ENCODE measurements at places on chromosomes 5 and 9. TPM values are rescaled to one million over a fixed set of nuclear protein-coding genes. Genes with fewer than 3 reads are reported as not detected.

AHRR gene
- 27.0 TPM for total RNA-seq

KCTD16 gene
- total RNA-seq: 2.4 TPM

ANKRD31 gene
- 0.14 TPM for total RNA-seq

IL31RA gene
- total RNA-seq: 0.71 TPM

LHX6 gene
- not detected for total RNA-seq

NIPAL4 gene
- total RNA-seq: 0.14 TPM

ZDHHC11B gene
- 0.09 TPM for total RNA-seq

PRR16 gene
- 4.0 TPM for total RNA-seq

UBE2R2 gene
- total RNA-seq: 15.2 TPM

FREM1 gene
- under 0.01 TPM for total RNA-seq

AFAP1L1 gene
- total RNA-seq: 2.4 TPM

ELAVL2 gene
- 0.14 TPM for total RNA-seq

PNPLA7 gene
- 1.1 TPM for total RNA-seq

ABO gene
- not detected for total RNA-seq

COL23A1 gene
- under 0.01 TPM for total RNA-seq

NUTM2F gene
- not detected for total RNA-seq

PAX5 gene
- not detected for total RNA-seq

PCDHA4 gene
- 0.14 TPM for total RNA-seq

PKD2L2 gene
- total RNA-seq: not detected

NIPSNAP3A gene
- total RNA-seq: 27.0 TPM

KCNMB1 gene
- total RNA-seq: not detected

AK8 gene
- total RNA-seq: 0.37 TPM

TPRN gene
- total RNA-seq: 4.1 TPM

PLAC8L1 gene
- total RNA-seq: not detected

LTC4S gene
- 0.65 TPM for total RNA-seq

IL33 gene
- 202 TPM for total RNA-seq

RNF183 gene
- total RNA-seq: not detected

TNC gene
- 46.8 TPM for total RNA-seq

FRRS1L gene
- 0.09 TPM for total RNA-seq

TAF11L10 gene
- not detected for total RNA-seq

RNF180 gene
- 0.74 TPM for total RNA-seq

OR2K2 gene
- total RNA-seq: not detected

GDF9 gene
- total RNA-seq: 0.09 TPM

ABCA1 gene
- total RNA-seq: 232 TPM

CTXN3 gene
- not detected for total RNA-seq

C5orf34 gene
- 1.4 TPM for total RNA-seq

NXNL2 gene
- total RNA-seq: 1.0 TPM

CXCL14 gene
- total RNA-seq: 0.37 TPM

TTC1 gene
- total RNA-seq: 45.7 TPM

IRGM gene
- total RNA-seq: not detected

VPS13A gene
- total RNA-seq: 23.2 TPM

GABBR2 gene
- 12.9 TPM for total RNA-seq

PCDHGB2 gene
- total RNA-seq: 2.4 TPM

ANKRD20A1 gene
- under 0.01 TPM for total RNA-seq

IL4 gene
- total RNA-seq: not detected

SRP19 gene
- total RNA-seq: 64.7 TPM

ANKRD18A gene
- not detected for total RNA-seq

GHR gene
- 3.8 TPM for total RNA-seq

CDX1 gene
- total RNA-seq: 0.09 TPM

SPINK7 gene
- total RNA-seq: not detected

NKD2 gene
- total RNA-seq: 12.0 TPM

HRH2 gene
- total RNA-seq: not detected

CTSL gene
- total RNA-seq: 635 TPM

SHB gene
- total RNA-seq: 14.2 TPM

CER1 gene
- total RNA-seq: not detected

SPINK6 gene
- 15.6 TPM for total RNA-seq

ACTBL2 gene
- 1.1 TPM for total RNA-seq

TMEM252 gene
- total RNA-seq: not detected

SLC22A4 gene
- total RNA-seq: 0.83 TPM
